ENCODE measurements at places on chromosomes 1 and 21.

GRCh38 chr1:2273401-2274090 is 45.4 kb downstream of the SKI start:
- DNase-seq, result no peak

DNA sequence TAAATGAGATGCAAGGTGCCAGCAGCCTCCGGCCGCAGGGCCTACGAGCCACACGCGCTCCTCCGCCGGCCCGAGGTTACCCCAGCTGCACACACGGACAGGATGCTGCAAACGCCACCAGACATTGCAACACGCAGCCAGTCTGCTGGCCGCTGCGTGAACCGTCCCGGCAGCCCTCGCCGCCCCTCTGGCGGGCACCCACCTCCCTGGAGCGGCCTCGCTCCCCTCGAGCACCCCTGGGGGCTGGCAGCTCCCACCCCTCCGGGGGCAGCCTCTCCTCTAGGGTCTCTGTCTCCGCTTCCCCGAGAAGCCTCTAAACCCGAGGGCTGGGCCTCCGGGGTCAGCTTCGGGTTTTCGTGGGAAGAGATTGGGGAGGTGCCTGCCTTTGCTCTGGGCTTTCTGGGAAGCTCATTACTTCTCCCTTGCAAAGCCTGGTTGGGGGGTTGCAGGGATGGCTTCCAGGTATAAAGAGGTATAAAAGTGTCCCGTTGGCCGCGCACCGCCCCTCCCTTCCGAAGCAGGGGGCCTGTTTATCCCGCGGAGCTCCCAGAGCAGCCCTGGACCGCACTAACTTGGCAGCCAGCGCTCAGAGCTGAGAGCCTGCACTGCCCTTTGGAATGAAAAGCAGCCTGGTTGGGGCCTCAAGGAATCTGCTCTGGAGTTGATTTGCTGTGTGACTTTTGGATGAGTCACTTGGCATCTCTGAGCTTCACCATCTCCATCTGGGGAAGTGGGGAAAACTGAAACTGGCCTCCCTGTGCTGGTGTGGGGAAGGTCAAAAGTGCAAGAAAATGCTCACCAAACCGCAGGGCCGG is 21.8 kb downstream of the DHRS3 start:
- no peak for DNase-seq

DNA sequence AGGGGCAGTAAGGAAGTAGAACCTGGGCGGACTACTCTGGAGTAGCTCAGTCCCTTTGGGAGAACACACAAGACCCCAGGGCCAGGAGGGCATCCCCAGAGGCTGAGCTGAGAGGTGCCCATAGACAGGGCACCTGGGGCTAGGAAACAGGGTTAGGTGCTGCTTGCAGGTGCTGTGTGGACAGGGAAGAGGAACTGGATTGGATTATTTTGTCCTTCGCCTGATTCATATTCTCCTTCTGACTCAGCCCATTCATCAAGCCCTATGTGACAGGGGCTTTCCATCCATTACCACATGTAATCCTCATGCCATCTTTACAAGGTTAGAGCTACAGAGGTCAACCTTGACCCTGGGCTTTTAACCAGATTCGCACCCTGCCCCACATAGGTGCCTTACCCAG is 183.9 kb downstream of the C1orf94 start:
- no peak for DNase-seq

- DNase-seq, result no peak
These were observed 5.6 kb downstream of the AHCTF1 start for GRCh38 chr1:246925997-246926626.

DNA sequence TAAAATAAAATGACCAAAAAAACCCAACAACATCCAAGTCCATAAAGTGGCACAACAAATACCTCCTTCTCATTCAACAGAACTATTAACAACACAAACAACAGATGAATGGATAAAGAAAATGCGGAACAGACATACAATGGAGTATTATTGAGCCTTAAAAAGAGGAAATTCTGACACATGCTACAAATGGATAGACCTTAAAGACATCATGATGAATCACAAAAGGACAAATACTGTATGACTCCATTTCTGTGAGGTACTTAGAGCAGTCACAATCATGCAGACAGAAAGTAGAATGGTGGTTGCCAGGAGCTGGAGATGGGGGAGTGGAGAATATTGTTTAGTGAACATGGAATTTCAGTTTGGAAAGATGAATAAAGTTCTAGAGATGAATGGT is 42.6 kb downstream of the EYA3 start:
- DNase-seq, result no peak

GRCh38 chr1:35191429-35192055 is 1.4 kb downstream of the SFPQ start:
- DNase-seq, result no peak

DNA sequence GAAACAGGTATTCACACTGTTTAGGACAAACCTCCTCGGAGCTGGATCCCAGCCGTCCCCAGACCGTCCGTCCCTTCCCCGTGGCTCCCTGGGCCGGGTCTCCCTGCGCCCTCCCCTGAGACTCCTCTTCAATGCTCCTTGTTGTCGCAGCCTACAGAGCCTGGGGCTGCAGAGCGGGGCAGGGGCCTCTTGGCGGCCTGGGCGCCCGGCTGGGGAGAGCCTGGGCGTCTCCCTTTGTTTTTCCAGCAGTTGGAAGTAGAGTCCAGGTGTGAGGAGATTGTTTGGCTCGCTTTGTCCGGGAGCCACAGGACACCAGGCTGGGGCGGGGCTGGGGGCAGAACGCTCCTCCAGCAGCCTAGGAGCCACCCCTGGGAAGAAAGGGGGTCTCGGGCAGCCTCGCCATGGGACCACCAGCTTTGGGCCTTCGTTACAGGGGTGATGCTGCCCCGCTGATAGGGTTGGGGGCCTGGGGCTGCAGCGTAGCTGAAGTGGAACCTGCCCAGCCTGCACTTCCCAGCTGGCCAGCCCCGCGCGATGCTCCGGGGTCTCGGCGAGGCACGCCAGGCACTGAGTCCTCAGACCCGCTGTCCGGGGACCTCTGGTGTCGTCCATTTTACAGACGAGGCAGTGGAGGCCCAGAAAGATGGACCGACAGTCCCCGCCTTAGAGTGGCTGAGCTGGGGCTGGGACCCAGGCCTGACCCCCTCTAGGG is 66.9 kb downstream of the PRDM16 start:
- no peak for DNase-seq
